ENCODE measurements at places on chromosomes 2 and 18. TPM values are rescaled to one million over a fixed set of nuclear protein-coding genes. Genes with fewer than 3 reads are reported as not detected.
A peak's percentile ranks its signal among the peaks of the same experiment; 100 is the strongest.

DNA sequence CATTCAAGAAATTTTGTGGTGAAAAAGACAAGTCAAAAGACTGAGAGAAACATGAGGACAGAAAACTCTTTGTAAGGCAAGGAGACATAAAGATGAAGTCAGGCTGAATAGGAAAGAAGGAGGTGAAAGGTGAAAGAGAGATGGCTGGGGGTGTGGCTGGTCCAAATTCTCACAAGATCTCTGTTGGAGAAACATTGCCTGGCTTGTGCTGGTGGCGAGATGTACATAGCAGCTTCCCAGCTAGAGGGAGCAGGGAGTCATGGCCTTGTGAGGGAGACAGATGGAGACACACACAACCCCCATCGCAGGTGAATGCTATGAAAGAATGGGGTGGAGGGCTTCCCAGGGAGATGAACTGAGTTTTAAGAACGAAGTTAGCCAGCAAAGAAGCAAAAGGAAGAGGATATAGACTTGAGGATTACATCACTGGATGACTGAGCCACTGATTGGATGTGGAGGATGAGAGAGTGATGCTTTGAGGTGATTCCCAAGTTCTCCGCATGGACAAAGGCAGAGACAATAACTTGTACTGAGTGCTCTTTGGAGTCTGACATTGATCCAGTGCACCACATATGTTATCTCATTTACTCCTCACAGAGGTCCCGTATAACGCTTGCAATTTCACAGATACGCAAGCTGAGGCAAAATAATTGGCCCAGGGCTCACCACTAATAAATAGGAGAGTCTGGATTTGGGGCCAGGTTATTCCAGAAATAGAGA is 3.7 kb upstream of the EMX1 start:
- H3K4me1 ChIP-seq: peaks cover 23% of the 10 kb centered on the region
- no peak overlapping the region for H3K4me3 ChIP-seq
- peaks cover 99% of the 10 kb centered on the region for H3K27me3 ChIP-seq
- DNase-seq: no peak
- no peak overlapping the region for H3K27ac ChIP-seq

The ADAM23 gene
- total RNA-seq: 0.44 TPM

GRCh38 chr2:223625652-223626051 is 23.5 kb upstream of the SCG2 start:
- H3K36me3 ChIP-seq: no peaks in the 10 kb centered on the region
- no peak overlapping the region for H3K4me3 ChIP-seq
- no peak for DNase-seq
- H3K4me1 ChIP-seq: peaks cover 16% of the 10 kb centered on the region
- no peaks in the 10 kb centered on the region for H3K27me3 ChIP-seq

- H3K27me3 ChIP-seq: no peaks in the 10 kb centered on the region
- no peak overlapping the region for H3K4me3 ChIP-seq
- H3K4me1 ChIP-seq: no peaks in the 10 kb centered on the region
- DNase-seq: peak; percentile 35
Observed at GRCh38 chr18:44098551-44099098, 582.1 kb upstream of the SETBP1 start.

DNA sequence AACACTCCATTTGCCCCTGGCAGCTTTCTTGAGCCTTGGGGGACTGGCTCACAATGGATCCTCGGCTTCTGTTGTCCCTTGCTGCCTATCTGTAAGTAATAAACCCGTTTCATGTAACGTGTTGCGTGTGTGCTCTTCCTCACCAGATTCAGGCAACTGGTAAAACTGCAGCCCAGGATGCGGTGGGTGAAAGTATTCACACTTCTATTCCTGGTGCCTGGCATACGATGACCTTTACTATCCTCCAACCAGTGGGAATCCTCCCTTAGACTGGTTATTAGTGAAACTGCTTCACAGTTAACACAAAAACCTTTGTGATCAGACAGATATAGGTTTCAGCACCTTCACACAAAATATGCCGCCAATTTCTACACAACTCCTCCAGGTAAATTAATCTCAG is 13.6 kb upstream of the ICA1L start:
- no peaks in the 10 kb centered on the region for H3K4me1 ChIP-seq
- H3K27ac ChIP-seq: no peak overlapping the region
- peaks cover 37% of the 10 kb centered on the region for H3K36me3 ChIP-seq
- no peak for DNase-seq
- no peaks in the 10 kb centered on the region for H3K27me3 ChIP-seq

The UGT1A4 gene
- 0.11 TPM for total RNA-seq

The GPR155 gene
- total RNA-seq: not detected

The TXNL4A gene
- total RNA-seq: 201 TPM

The NTSR2 gene
- total RNA-seq: not detected

GRCh38 chr2:226746196-226746800 is 53.3 kb downstream of the IRS1 start:
- H3K27me3 ChIP-seq: no peaks in the 10 kb centered on the region
- no peak overlapping the region for H3K4me3 ChIP-seq
- H3K27ac ChIP-seq: no peak overlapping the region

DNA sequence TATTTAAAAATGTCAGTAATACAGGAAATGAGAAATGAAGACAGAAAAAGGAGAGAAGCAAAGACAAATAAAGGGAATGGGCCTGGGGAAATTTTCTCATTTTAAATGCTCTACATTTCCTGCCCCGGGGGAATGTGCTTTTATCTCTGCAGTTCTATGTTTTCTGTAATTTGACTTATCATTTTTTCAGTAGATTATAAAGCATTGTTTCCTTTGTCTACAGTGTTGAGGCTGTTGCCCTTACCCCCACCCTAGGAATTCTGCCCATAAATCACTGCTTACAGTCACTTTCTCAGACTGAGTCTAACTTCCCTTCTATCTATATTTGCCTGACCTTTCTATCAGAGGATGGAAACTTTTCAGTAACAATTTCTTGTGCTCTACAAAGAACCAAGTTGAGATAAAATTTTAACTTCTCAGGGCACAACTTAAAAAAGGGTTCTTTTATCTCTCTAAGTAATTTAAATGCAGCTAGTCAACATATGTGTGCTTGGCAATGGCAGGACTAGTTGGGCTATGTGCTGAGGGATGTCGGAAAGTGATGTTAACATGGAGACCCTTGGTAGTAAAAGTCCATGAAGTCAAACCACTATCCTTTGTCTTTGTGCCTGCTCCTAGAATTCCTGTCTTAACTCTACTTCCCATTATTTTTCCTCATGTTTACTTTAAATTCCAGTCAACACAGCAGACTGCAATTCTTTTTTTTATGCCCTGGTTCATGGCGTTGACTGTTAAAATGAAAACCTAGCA is 146.5 kb upstream of the MMADHC start:
- H3K4me3 ChIP-seq: no peak overlapping the region
- H3K4me1 ChIP-seq: peaks cover 37% of the 10 kb centered on the region
- no peaks in the 10 kb centered on the region for H3K27me3 ChIP-seq

DNA sequence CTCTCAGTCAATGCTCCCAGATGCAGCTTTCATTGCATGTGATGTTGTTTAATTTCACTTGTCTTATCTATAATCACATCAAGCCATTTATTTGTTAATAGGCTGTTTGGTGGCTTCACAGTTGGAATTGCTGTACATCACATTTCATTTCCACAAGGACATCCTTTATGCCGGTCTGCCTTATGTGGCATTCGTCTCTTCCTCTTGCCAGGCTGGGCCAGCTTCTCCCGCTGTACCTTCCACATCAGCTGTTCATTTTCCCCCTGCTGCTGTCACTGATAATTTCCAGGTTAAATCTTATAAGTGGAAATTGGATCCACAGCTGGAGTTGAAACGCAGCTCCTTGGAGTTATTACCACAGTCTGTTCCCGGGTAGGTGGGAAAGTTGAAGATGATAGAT is 110.6 kb downstream of the DPP10 start:
- DNase-seq: no peak
- no peaks in the 10 kb centered on the region for H3K4me1 ChIP-seq

The CHPF gene
- 15.8 TPM for total RNA-seq

The CNTNAP5 gene
- total RNA-seq: not detected

Data from A673 (cell line).